ENCODE measurements at places on chromosomes 6 and 20.

DNA sequence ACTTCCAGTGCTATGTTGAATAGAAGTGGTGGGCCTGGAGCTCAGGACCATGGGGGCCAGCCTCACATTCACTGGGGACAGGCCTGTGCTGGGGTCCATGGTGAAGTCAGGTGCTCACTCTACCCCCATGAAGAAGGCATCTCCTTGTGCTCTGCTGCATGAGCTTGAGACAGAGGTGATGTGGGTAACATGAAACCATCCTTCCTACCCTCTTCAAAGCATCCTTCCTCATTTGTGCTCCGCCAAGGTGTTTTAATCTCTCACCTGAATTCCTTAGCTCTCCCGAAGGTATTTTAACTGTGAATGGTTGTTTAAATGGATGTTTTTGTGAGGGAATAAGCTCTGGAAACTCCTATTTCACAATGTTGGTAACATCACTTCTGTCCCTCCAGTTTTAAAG is 209.6 kb upstream of the PCSK2 start:
- DNase-seq: no peak

DNA sequence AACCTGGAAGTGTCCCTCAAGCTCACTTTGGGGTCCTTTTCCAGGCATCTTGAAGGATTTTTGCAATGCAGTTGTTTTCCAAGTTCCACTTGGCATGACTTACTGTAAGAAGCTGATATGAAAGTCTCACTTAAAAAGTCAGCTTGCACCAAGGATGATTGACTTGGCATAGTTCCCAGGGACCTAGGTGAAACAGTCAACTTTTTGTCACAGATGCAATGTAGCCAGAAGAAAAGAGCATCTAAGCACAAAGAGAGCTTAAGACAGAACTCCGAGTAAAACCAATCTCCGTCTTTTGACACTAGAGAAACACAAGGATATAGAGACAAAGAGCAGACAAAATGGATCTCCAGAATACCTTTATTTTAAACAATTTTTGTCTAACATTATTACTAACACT is 2.6 kb upstream of the ZSCAN12 start:
- DNase-seq: no peak

GRCh38 chr6:82111818-82112217 is 135.7 kb downstream of the IBTK start:
- DNase-seq: no peak

- DNase-seq: no peak
Measured at GRCh38 chr6:38482466-38482865, 157.3 kb downstream of the BTBD9 start.

DNA sequence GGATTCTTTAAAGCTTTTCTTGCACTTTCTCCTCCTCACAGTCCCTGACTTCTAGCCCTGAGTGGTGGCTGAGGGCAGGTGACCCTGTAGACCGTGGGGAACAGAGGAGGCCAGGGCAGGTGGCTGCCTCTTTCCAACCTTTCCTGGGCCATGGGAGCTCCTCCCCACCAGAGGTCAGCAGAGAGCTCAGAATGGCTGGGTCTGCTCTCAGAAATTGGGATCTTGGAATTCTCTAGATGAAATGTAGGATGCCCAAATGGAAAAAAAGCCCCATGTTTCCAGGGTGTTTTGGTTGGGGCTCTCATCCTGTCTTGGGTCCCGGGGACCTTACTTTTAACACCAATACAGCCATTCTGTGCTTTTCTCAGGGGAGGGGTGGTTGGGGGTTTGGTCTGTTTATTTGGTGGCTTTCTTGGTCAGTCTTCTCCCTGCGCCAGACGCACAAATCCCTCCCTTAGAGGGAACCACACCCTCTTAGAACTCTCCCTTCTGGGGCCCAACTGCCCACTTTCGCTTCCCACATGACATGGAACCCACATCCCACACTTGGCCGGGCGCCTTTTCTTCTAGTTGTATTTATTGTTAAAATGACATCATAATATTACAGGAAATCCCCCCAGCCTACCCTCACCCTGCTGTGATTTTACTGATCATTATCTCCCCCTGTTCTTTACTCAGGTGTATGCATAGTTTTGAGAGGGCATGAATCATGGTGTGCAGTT is 17.9 kb downstream of the GNAS start:
- DNase-seq: no peak

GRCh38 chr20:53658973-53659372 is 65.3 kb upstream of the ZNF217 start:
- DNase-seq: no peak

DNA sequence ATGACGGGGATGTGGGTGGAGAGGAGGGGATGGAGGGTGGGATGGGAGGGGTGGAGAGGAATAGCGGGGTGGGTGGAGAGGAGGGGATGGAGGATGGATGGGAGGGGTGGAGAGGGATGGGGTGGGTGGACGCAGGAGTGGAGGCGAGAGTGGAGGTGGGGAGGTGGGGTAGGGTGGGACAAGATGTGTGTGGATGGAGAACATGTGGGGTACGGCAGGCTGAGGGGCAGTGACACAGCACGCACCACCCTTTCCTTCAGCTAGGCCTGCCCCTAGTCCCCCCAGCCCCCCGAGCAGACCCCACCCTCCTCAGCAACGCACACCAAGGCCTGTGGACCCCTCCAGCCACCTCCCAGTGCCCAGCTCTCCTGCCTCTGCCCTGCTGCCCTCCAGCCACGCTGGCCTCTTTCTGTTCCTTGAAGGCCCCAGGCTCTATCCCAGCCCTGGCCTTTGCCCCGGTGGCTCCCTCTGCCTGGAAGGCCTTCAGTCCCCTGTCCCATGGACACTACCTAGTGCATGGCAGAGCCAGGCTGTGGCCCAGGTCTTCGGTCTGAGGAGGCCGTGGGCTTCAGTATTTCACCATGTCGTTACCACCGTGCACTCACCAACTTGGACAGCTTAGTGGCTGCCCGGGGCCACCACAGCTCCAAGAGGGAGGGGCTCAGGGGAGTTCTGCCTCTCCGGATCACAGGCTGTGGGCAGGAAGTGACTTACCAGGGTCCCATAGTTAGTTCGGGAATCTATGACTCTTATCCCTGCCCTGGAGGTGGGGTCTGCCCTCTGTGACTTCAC is 78.4 kb upstream of the PMEPA1 start:
- no peak for DNase-seq

DNA sequence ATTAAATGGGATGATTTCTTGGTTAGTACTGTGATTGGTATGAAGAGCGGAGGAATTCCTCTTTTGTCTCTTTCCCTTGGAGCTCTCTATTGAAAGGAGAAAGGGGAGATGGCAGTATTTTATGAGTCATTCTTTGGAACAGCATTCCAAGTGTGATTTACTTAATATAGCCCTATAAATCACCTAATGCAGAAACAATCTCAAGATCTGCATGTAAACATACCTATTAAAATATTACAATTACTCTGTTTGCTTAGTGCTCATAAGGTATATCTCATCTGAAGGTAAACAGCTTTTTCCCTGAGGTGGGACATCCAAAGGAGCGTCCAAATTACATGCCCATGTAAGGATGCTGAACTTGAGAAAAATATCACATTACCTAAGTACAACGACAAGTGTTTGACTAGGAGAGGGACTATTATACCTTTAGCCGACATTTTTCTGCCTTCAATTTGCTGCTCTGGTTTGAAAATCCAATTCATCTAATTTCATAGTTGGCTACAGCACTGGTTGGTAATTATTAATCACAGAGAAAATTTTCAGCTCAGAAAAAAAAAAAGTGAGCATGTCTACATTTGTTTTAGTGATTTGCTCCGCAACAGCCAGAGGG is 229.0 kb downstream of the FOXC1 start:
- DNase-seq: no peak

DNA sequence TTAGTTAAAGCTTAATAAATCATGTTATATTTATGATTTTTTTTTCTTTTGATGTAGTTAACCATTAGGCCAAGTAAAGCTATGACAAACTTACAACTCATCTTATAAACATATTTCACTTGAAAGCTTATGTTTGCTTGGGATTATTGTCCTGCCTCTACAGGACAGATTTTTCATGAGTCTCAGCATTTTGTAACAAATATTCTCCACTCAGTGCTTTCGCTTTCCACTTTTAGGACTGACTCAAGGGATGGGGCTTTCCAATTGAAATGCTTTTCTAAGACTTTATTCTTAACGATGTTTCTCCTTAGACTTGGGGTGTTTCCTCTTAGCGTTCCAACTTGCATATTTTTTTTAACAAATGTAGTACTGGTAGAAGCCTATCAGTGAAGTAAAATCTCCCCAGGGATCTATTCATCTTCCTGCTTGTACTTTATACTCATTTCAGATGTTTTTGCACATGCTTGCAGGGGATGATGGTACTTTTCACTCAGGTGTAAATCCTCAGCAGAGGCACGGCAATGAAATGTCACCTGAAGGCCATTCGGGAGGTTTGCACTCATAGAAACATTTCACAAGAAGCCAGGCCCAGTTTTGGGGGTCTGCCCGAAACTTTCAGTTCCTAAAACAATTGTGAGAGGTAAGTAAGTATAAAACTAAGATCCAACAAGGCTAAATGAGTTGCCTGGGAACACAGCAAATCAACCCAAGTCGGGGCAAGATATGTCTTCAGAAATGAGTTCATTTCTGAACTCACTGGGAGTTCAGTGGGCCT is 298.1 kb upstream of the FOXQ1 start:
- no peak for DNase-seq

DNA sequence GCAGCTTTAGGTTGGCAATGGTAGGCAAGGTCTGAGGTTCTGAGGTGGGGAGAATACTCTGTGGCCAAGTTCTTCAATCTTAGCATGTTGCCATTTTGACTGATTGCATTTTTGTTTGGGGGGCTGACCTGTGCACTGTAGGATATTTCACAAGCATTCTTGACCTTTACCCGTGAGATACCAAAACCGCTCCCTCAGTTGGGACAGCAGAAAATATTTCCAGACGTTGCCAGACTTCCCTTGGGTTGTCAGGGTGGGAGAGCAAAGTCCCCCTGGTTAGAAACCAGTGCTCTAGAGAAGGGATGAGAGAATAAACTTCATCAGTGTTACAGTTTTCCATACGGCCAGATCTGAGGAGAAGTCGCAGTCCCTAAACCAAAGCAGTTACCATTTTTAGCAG is 279.6 kb downstream of the TFAP2B start:
- DNase-seq: no peak

DNA sequence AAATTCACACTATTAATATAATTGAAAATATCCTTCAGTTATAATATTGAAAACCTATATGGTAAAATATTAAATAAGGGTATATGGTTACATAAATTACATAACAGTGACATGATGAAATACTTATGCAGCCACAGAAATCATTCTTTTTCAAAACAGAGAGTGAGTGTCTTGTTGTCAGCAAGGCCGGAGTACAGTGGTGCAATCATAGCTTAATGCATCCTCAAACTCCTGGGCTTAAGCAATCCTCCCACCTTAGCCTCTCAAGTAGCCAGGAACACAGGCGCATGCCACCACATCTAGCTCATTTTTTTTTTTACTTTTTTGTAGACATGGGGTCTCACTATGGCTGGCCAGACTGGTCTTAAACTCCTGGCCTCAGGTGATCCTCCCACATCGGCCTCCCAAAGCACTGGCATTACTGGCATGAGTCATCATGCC is 40.4 kb downstream of the FAM8A1 start:
- no peak for DNase-seq

DNA sequence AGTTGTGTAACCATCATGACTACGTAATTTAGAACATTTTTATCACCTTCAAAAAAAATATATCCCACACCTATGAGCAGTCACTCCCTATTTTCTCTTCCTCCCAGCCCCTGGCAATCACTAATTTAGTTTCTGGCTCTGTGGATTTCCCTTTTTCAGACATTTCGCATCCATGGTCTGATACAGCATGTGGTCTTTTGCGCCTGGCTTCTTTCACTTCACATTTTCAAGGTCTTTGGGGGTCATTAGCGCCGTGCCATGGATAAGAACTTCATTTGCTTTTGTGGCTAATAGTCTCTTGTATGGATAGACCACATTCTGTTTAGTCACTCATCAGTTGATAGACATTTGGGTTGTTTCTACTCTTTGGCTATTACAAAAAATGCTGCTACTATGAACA is 44.9 kb upstream of the DUSP22 start:
- DNase-seq: no peak

- DNase-seq: no peak
Measured at GRCh38 chr6:116419069-116419786, 41.9 kb upstream of the CALHM6 start.

DNA sequence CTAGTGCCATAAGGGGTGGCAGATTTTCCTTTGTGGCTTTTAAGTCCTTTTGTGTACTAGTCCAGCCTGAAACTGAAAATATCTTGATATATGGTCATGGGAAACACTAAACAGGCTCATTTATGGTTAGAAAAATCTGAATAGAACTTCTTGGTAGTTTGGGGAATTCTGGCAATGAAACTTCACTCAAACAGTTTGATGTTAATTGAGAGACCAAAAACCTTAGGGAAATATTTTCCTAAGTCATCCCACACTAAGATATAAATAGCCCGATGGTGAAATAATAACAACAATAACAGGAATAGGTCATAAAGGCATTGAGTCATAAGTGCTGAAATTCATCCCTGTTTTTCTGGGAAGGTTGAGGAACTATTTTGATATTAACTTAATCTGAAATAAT is 146.2 kb upstream of the SMLR1 start:
- no peak for DNase-seq

Data from esophagus squamous epithelium (tissue), 5 donors.